CD4-positive, alpha-beta T cell treated with Interleukin-17A for 4 hours (primary cell): ENCODE measurements at places on chromosomes 2 and 18.

GRCh38 chr2:127578411-127578810, 42.9 kb downstream of the MYO7B start:
- no peak for DNase-seq

DNA sequence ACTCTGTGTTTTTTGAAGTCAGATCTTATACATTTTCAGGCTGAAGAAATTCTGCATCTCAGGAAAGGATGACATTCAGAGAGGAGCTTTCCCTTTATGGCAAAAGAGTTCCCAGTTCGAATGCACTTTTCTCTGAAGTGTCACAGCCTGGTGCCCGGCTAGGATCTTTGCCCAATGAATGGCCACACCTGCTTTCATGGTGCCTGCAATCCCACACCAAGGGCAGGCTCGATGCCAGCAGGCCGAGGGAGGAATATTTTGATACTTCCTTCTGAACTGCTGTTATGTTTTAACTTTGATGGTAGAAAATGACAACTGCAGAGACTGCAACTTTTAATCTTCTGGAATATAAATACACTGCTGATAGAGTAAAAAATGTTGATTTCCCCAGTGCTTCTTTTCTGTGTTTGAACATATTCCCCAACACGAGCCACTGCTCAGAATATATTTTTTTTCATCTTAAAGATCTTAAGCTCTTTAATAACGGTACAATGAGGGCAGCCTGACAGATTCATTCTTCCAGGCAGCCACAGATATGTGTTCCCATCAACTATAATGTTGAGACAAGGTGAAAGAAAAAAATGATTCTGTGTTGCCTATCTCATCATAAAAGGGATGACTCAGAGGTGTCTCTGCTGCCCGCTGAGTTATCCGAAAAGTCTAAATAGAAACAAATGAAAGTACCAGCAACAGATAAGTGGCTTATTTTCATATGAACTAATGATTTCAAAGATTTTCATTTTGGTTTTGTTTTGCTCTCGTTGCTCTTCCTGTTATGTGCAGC, 848.5 kb downstream of the DCDC2C start:
- no peak for DNase-seq

GRCh38 chr2:238308177-238308576, 12.1 kb upstream of the TRAF3IP1 start:
- peak; percentile 13 for DNase-seq

DNA sequence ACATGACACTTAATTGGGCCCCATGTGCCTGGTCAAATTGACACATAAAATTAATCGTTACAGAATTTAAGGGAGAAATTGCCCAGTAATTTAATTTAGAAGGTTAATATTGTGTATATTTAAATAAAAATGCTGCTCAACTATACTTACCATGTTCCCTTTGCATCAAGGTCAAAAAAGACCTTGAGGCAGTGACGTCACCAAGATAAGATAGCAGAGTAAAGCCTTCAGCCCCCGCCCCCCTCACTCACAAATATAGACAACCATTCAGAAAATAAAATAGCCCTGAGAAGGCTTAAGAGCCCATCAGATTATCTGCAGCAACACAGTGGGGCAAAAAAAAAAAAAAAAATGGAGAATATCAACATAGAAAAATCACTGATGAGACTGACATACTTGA, 785.7 kb downstream of the CCDC85A start:
- DNase-seq = no peak

DNA sequence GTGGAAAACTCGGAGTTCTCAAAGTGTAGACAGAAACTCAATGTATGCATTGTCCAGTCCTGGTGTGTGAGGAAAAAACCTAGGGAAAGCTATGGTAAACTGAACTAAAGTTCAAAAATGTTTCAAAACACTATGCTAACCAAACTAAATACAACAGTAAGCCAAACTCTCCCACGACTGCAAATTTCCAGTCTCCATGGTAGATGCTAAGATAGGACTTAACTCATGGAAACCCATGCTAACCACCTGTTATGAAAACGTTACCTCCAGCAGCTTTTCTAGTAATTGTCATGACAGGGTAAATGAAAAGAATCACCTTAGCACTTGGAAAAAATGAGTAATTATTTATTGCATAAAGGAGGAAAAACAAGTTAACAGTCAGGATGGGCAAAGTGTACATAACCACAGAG, 135.7 kb upstream of the EPC2 start:
- DNase-seq = no peak

DNA sequence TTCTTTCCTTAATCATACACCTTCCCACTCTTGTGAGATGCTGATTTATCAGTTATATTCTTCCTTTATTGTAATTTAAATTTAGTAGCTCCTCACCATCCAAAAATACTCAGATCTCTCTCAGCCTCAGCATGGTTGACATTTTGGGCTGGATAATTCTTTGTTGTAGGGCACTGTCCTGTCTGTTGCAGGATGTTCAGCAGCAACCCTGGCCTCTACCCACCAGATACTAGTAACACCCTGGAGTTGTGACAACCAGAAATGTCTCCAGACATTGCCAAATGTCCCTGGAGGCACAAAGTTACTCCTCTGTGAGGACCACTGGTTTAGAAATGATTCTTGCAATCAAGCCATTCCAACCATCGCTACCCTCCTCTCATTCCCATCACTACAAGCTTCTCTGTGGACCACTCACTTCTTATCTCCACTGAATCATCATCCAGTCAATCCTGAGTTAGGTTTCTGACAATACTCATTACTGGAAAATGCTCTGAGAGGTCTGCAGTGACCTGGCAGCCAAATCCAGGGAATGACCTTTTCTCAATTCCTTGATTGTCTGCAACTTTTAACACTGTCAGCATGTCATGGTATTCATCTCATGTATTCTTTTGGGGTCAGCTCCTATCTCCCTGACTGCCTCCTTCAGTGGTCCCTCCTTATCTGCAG, 43.3 kb downstream of the OSBPL6 start:
- DNase-seq = no peak

DNA sequence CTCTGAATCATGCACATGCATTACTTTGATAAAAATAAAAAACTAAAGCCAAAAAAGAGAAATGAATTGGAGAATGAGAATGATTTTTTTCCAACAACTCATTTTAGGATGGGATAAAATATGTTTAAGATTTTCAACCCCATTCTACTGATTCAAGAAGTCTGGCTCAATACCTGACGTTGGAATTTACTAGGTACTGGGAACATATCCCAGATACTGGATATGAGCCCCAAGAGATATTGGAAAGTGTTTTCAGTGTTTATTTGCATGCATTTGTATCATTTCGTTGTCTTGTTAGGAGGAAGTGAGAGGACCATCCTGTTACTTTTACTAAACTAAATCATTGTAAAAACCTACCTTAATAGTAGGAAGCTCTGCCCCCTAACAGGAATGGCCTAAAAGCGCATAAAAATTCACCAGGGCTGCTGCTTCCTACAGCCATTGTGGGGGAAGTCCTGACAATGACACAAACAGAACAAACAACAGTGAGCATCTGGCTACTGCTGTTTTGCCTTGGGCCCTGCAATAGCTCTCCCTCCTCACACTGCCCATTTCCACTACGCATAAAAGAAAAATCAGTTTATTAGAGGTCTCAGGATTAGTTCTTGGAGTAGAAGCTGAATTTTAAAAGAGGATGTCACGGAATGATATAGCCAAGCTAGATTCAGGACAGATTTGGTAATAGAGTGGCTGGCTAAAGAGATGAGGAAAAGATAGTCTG, 35.2 kb downstream of the ANKAR start:
- no peak for DNase-seq

- DNase-seq = no peak
Measured at GRCh38 chr2:226674123-226674522, 125.5 kb downstream of the IRS1 start.

GRCh38 chr2:134361648-134362047, 107.8 kb downstream of the MGAT5 start:
- DNase-seq = no peak

GRCh38 chr2:33444967-33445366, 31.5 kb upstream of the RASGRP3 start:
- no peak for DNase-seq

GRCh38 chr18:7733642-7734041, 166.5 kb downstream of the PTPRM start:
- no peak for DNase-seq

DNA sequence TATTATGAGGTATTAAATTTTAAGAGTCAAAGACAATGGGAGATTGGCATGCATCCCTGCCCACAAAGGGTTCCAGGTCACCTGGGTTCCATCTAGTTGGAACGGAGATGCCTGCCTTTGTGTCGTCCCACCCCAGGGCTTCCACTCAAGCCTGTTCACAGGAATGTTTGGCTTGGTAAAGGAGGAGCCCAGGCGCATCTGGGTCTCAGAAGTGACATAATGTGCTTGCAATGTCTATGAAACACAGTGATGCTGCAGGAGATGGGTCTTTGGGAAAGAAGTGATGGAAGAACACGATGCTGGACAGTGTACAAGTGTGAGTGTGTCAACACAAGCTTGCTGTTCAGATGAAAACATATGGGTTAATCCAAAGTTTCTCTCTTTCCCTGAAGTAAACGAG, 49.6 kb upstream of the ZNF396 start:
- no peak for DNase-seq

DNA sequence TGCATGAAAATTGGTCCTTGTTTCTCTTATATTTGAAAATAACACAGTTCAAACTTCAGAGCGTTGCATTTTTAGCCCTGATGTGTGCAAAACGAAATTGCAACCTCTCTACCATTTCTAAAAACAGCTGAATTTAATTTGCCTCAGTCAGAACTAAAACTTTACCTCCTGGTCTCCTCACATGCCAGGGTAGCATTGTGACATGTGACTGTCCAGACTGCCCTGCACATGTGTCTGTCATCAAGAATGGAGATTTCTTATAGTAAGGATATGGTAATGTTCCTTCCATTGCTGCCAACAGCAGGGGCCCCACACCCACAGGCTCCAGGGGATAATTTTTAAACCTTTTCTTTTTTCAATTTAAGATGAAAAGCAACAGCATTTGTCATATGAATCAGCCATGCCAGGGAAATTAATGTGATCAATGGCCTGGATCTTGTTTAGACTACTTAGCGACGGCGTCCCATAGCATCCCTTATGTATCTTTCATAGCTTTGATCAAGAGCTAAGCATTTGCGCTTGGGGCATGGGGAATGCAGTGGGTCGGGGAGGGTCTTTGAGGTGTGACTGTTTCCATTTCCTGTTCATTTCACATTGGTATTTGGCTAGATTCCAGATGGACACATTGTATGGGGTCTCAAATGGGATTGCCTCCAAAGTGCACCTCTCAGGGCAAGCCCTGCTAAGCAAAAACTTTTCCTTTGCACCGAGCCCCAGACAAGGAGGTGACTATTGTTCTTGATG, 92.4 kb upstream of the RASGRP3 start:
- DNase-seq = no peak

- DNase-seq = no peak
Measured at GRCh38 chr2:238322001-238322411, 1.7 kb downstream of the TRAF3IP1 start.

- DNase-seq = no peak
Measured at GRCh38 chr2:106184857-106185256, 9.2 kb downstream of the UXS1 start.

GRCh38 chr2:128282976-128283810, 35.5 kb downstream of the HS6ST1 start:
- no peak for DNase-seq

GRCh38 chr2:43707255-43708015, 31.2 kb upstream of the C1GALT1C1L start:
- DNase-seq = no peak

GRCh38 chr2:17959833-17960232, 81.4 kb downstream of the KCNS3 start:
- DNase-seq = no peak

GRCh38 chr18:3135536-3135935, 84.2 kb downstream of the MYOM1 start:
- no peak for DNase-seq

DNA sequence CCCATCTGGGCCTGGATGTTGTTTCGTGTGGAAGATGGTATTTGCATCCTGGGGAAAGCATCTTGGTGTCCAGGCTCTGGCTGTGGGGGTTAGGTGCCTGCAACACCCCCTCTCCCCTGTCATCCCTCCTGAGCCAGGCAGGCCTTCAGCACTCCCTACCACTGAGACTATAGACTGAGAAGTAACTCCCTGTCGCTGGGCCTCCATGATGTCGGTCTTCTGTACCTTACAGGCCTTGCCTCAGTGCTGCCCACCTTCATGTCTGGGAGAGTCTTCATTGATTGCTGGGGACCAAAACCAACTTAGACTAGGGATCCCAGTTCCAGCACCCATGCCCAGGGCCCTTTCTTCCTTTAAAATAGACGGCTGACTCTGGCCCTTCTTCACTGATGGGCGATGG, 33.1 kb upstream of the DNMT3A start:
- no peak for DNase-seq

DNA sequence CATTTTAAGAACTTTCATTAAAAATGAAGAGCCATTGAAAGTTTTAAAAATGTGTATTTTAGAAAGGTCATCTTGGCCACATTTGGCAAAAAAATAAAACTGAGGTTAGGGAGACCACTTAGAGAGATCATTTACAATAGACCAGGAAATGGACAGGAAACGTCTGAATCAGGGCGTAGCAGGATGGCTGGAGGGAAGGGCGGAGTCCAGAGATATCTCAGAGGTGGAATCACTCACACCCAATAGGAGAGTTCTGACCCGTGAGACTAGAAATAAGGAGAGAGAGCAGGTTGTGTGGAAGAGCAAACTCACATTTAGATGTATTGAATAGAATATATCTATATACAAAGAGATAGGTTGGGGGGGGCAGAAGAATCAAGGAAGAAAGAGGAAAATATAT, 373.4 kb downstream of the METTL4 start:
- no peak for DNase-seq

DNA sequence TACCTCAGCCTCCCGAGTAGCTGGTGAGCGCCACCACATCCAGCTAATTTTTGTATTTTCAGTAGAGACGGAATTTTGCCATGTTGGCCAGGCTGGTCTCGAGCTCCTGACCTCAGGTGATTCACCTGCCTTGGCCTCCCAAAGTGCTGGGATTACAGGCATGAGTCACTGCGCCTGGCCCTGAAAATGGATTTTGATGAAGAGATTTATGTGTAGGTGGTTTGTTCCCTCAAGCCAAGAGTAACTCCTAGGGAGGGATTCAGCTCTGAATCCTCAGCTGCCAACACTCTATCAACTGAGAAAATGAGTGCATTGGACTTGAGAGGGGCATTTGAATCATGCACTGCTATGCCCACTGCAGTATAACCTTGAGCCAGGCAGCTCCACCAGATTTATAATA, 17.5 kb upstream of the LIPG start:
- no peak for DNase-seq

DNA sequence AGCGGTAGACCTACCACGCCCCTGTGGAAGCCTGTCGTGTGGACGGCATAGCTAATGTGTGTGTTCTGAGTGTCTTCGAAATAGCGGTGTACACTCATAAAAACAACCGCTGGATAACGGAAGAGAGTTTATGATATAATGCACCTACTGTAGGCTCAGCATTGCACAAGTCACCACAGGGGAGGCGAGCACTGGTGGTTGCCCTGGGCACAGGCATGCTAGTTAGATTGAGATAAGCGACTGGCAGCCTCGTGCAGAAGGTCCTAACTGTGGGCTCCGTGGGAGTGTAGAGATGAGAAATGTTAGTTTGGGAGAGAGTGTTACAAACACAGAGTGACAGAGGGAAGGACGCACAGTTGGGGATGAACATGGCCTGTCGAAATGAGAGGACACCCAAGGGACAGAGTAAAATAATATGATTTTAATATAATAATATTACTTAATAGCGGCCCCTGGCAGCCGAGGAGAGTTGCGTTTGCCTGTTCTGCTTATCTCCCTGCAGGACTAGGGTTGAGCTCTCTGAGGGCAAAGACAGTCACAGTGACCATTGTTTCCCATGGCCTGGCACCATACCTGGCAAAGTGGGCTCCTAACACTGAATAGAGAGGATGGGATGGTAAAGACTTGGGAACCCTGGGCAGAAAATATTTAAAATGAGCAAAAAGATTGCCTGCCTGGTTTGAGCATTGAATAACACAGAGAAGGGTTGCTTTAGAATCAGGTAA, 204.2 kb downstream of the GBX2 start:
- DNase-seq = no peak
